Activated naive CD4-positive, alpha-beta T cell treated with anti-CD3 and anti-CD28 coated beads, Interleukin-2, amount 50 U/mL, for 72 hours (primary cell): ENCODE measurements at places on chromosomes 5 and 9.

DNA sequence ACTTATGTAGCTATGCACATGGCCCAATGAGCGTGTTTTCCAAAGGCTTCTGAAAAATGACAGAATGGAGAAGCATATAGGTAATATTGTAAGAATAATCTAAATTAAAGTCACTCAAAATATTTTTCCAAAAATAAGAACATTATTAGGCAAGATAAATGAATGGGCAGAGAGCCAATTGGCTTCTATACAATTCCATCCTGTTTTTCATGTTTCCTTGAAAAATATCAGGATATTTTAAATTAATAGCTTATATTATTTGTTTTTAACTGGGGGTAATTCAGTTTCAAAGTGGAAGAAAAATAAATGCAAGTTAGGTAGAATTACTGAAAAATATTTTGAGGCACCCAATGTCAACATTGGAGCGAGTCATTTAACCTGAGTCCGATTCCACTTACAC, 183.5 kb downstream of the PLK2 start:
- DNase-seq, result no peak

DNA sequence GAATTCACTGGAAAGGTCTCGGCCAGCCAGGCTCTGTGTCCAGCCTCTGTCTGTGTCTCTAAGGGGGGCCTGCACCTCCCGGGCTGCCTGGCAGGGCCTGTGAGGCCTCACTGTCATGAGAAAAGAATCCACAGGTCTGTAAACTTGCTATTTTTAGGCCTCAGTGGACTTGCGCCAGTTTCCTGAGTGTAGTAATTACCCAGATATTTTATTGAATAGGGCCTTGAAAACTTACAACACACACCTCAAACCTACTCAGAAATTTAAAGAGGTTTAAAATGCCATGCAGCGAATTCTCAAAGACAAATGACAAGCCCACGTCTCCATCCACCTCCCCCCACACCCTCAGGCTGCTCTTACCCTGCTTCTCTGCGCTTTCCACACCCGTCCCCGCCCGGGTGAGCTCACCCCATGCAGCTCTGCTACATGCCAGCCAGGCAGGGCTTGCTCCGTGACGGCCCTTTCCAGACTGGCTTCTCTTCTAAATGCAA, 8.8 kb upstream of the TENT4A start:
- DNase-seq, result no peak

DNA sequence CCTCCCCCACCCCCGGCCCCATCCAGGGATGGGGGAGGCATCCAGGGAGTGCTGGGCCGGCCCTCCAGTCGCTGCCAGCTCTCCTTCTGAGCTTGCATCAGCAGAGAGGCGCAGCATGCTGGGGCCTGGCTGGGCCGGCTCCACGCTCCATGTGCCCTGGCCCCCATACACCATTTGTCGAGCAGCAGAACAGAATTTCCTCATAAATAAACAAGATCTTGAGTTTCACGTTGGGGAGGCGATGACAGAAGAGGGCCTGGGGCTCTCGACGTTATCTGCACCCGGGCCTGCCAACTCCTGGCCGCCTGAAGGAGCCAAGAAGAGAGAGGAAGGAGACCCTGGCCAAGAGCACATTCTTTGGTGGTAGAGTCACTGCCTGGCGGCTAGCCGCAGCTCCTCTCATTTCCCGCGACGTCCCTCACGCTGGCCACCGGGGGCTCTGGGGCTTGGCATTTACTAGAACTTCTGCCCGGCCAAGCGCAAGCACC, 177.0 kb downstream of the FGF18 start:
- no peak for DNase-seq

- no peak for DNase-seq
Measured at GRCh38 chr5:71632168-71632567, 45.0 kb downstream of the MCCC2 start.

DNA sequence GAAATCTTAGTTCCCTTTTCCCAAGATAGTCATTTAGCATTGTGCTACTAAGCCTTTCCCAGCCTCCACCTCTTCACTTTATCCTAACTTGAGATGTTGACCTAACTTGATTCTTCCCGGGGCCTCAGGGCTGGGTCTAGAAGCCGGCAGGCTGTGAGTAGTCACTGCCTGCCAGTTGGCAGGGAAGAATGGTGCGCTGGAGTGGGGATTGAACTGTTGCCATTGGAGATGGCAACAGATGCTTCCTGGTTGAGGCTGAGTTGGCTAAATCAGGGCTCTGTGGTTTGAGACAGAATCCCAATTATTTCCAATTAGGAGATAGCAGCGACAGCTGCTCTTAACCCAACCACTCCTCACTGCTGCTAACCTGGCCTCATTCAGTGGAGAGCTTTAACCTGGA, 343.1 kb downstream of the BRINP1 start:
- DNase-seq, result no peak

- DNase-seq, result no peak
Measured at GRCh38 chr9:115668521-115668920, 485.1 kb upstream of the PAPPA start.

DNA sequence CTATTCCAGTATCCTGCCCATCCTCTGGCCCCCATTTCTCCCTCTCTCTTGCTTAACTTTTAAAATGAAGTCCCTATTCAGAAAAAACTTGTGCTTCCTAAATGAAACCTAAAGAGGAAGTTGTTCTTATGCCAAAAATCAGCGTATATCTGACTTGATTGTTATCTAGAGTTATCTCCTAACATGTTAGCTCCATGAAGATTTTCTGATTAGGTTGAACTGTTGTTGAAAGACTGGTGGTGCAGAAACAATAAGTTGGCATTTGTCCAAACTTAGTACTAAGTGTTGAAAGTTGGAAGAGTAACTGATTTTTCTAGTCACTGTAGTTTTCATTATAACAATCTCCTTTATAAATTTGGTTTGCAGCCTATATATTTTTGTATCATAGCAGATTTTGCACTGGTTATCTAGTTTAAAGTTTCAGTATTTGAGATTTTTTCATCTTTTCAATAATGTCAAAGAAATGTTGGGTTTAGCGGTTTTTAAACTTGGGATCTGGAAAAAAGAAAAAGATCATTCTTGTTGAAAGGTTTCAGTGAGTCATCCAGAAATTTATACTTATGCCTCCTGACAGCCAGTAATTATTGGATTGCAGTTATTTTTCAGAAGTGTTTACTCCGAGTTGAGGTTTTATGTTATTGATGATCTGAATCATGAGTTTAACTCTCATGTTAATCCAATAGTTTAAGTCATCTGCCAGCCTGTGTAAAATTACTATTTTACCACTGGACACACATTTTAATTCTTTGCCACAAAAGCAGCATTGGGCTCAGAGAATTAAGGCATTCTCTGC, 60.6 kb downstream of the PAM start:
- DNase-seq, result no peak

DNA sequence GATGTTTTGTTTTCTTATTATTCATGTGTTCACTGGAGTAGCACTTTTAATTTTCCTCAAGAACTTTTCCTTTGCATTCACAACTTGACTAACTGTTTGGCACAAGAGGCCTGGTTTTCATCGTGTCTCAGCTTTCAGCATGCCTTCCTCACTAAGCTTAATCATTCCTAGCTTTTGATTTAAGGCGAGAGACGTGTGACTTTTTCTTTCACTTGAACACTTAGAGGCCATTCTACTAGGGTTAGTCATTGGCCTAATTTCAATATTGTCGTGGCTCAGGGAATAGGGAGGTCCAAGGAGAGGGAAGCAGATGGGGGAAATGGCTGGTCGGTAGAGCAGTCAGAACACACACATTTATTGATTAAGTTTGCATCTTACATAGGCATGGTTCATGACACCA, 94.0 kb downstream of the ZNF462 start:
- DNase-seq, result no peak

- DNase-seq, result no peak
Measured at GRCh38 chr5:16612007-16612406, 4.8 kb downstream of the RETREG1 start.
